ENCODE measurements at places on chromosomes 2 and 18. TPM values are rescaled to one million over a fixed set of nuclear protein-coding genes. Genes with fewer than 3 reads are reported as not detected.

NCL gene
- 190 TPM for total RNA-seq

DNA sequence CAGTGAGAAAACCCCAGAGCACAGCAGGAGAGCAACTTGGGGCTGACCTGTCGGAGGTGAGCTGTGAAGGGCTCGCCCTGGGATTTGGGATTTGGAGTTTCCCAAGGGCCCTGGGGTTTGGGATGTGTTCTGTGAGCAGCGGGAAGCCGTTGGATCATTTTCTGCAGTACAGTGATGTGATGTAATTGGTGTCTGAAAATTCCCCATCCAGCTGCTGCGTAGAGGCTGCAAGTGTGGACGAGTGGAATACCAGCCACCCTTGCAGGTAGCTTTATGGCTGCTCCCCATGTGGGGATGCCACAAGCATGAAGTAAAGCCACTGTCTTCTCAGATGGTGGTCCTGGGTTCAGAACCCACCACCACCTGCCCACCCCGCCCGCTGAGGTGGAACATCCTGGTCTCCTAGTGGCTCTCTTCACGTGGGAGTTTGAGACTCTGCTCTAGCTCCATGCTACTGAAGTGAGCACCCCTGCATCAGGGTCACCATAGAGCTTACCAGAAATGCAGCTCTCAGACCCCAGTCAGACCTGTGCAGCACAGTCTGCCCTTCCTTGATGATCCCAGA is 15.0 kb downstream of the IMPA2 start:
- no peak for DNase-seq

- DNase-seq, result no peak
Measured at GRCh38 chr2:72824224-72824842, 1.5 kb downstream of the EXOC6B start.

GRCh38 chr2:212995920-212996319 is 155.5 kb downstream of the IKZF2 start:
- no peak for DNase-seq

GRCh38 chr2:235053651-235054050 is 101.8 kb downstream of the SH3BP4 start:
- DNase-seq, result no peak

- no peak for DNase-seq
Measured at GRCh38 chr2:238344517-238344916, 24.2 kb downstream of the TRAF3IP1 start.

ALKAL2 gene
- total RNA-seq, result not detected

DNA sequence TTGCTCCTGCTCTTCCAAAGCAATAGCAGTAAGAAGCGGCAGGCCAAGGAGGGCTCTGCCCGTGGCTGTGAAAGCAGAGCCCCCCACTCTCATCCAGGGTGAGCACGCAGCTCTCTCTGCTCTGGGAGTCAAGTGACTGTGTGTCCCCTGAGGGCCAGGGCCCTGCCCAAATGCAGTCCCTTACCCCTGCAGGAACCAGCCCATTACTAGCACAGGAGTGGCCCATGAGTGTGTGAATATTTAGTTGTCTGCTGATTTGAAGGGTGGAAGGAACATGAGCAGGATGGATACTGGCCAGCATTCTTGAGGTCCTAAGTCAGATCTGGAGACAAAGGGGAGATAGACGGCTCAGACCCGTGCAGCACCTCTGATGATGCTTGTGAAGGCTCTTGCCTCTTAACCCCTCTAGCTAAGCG is 69.7 kb upstream of the FOSL2 start:
- no peak for DNase-seq

- DNase-seq, result no peak
Measured at GRCh38 chr2:74522516-74522915, 3.5 kb downstream of the DQX1 start.

C1QL2 gene
- not detected for total RNA-seq

DNA sequence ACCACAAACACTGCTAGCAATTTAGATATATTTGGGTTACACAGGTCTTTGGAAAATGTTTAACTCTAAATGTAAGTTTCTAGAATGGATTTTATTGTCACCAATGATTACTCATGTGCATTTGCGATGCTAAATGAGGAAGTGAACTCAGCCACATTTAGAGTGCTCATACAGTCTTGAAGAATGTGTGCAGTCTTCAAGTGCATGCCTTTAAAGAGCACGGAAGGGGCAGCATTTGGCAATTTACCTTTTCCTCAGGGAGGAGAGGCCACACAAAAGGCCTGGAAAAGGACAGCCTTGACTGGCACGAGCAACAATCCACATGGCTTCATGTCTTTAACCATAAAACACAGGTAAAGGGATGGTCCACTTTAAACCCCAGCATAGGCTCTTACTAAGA is 78.5 kb upstream of the STK17B start:
- DNase-seq, result no peak

DNA sequence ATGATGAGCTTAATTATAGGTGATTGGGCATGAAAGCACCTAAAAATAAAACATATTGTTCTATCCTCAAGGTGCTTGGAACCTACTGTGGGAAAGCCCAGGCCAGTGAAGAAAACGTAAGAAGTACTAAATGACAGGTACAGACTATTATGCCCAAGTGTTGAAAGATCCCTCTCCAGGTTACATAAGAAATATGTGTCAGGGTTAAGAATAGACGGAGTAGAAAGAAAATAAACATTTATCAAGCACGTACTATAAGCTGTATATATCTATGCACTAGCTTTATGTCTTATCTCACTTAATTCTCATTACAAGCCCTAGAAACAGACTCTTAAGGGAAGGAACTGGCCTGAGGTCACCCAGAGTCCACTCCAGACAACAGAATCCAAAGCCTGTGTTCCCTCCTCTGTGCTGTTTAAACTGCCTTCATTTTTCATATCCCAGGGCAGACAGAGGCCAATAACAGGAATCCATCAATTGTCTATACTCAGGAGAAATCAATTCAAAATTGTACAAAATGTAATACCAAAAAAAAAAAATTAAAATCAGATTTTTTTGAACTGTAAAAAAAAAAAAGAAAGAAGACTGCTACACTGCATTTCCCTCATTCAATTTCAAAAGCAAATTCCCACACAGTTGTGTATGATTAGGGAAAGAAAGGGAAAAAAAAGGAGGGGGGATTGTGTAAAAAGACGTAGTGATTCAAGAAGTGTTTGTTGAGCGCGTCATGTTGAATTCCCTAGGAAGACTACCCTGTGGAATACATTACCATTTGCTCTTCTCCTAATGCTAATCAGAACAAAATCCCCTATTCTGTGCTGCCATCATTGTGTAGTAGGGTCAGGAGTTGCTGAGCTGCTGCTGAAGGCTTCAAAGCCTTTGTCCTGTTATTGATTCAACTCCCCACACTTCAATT is 156.3 kb downstream of the IRS1 start:
- DNase-seq, result no peak

GRCh38 chr2:71901466-71901865 is 246.2 kb downstream of the CYP26B1 start:
- no peak for DNase-seq

GALNT5 gene
- total RNA-seq, result 0.16 TPM

ASIC4 gene
- not detected for total RNA-seq

PAIP2B gene
- 69.7 TPM for total RNA-seq

DNA sequence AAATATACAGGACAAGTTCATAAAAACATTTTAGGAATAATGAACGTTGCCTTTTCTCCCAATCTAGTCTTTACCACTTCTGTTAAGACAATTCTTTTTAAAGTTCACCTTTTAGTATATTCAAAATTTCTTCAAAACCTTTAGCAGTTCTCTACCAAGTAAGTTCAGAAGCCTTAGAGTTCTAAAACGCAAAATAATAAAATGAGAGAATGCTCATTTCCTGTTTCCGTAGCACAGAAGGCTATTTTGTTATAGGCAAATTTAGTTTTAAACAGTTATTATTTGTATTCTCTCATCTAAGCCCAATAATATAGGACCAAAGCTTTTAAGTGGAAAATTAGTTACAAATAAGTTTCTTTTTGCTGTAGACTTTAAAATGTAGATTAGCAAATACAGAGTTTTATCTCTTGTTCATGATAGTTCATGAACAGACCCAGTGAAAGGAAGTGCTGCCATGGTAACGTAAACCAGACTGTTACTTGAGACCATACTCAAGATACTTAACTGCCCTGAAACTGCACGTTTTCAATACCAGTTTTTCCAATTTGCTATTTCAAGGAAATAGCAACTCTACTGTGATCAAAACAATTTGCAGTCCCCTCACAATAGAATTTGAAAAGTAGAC is 173.1 kb upstream of the STON1 start:
- no peak for DNase-seq

- no peak for DNase-seq
Measured at GRCh38 chr2:212723226-212723625, 184.6 kb upstream of the ERBB4 start.

DNA sequence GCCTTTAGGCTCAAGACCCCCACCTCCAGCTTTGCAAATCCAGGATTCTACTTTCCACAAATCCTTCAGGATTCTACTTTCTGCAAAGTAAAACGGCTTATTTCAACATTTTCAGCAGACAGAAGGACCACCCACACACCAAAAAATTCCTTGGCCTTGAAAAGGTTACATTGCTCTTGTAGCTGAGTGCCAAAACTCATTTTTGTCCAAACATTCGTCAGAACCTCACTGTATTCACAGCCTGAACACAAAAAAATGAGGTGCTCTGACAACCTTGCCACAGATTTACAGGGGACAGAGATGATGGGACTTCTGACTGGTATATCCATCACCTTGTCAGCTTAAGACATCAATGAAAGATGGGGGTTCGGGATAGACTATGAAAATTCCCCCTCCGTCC is 63.0 kb upstream of the COX7A2L start:
- DNase-seq, result no peak

DNA sequence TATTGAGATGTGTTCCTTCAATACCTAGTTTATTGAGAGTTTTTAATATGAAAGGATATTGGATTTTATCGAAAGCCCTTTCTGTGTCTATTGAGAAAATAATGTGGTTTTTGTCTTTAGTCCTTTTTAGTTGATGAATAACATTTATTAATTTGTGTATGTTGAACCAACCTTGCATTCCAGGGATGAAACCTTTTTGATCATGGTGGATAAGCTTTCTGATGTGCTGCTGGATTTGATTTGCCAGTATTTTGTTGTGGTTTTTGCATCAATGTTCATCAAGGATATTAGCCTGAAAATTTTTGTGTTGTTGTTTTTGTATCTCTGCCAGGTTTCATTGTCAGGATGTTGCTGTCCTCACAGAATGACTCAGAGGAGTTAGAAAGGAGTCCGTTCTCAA is 1710.4 kb downstream of the SUCLG1 start:
- no peak for DNase-seq

DCC gene
- total RNA-seq, result not detected

- no peak for DNase-seq
Measured at GRCh38 chr2:67290451-67291290, 106.5 kb upstream of the ETAA1 start.

DNER gene
- total RNA-seq, result 2.3 TPM

FOXI3 gene
- total RNA-seq, result not detected

Data from Right ventricle myocardium superior (tissue), 1 donor.